NCI-H1105 (cell line): ENCODE measurements at places on chromosomes 12 and 14.

DNA sequence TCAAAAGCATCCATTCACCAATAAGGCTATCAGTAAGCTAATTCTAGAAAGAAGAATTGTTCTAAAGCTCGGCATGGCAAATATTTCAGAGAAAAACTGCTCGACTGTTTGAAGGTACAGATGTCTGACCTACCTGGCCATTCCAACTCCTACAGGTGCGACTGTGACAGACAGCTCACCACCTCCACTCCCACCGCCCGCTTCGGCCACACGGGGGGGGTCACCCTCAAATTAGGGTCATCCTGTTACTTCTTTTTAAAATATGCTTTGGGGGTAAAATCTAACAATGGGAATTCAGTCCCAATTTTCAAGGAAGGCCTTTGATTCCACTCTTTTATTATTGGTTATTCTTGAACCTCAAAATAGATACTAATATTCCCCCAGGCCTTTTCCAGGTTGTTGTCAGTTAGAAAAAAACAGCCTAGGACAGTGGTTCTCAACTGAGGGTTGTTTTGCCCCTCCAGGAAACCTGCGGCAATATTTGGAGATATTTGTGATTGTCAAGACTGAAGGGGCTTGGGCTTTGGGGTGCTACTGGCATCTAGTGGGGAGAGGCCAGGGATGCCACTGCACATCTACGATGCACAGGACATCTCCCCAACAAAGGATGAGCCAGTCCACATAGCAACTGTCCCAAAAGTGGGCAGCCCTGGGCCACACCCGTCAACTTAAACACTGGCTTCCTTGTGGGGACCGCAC is 81.2 kb downstream of the BCL11B start:
- DNase-seq = no peak

DNA sequence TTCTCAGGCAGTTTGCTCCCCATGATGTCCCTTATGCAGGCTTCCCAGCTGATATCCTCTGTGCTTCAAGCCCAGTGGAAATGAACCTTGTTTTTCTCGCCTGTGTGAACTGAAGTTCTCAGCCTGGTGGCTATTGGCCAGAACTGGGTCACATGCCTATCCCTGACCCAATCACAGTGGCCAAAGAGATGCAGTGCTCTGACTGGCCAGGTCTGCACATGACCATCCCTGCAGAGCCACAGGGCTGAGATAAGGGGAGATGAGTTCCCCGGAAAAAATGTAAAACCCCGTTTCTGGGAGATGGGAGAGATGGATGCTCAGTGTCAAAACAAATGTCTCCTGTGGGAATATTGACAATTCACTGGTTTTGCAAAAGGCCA is 34.7 kb upstream of the FZD10 start:
- no peak for DNase-seq

DNA sequence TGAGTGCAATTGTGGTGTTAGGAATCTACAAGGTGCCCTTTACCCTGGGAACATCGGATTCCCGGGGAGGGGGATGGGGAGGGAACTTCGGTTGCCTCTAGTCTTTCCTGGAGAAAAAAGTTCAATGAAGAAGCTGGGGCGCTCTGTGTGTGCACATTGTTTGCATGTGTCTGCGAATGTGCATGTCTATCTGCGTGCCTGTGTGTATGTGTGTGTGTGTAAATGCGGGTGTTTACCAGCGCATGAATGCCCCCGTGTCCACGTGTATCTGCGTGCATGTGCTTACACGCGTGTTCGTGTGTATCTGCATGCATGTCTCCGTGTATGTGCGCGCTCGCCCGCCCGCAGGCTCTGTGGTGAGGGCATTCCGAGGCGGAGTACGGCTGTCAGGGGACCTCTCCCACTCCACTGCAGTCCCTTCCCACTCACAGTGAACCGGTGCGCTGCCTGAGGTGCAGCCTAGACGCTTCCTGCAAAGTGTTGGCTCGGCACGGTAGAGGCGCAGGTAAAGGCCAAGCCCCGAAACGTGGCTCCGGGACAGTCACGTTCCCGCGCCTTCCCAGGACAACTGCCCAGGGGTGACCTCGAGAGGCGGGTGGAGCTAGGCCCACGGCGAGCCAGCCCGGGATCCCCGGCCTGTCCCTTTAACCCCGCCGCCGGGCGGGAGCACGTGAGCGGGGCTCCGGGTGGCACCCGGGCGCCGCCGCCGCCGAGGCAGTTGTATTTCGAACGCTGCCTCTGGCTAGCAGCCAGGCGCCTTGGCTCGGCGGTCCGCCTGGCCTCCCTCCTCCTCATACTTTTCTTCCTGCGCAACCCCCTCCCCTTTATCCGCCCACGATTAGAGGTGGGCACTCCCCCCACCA is 539 bp upstream of the HMGA2 start:
- peak; percentile 54 for DNase-seq

DNA sequence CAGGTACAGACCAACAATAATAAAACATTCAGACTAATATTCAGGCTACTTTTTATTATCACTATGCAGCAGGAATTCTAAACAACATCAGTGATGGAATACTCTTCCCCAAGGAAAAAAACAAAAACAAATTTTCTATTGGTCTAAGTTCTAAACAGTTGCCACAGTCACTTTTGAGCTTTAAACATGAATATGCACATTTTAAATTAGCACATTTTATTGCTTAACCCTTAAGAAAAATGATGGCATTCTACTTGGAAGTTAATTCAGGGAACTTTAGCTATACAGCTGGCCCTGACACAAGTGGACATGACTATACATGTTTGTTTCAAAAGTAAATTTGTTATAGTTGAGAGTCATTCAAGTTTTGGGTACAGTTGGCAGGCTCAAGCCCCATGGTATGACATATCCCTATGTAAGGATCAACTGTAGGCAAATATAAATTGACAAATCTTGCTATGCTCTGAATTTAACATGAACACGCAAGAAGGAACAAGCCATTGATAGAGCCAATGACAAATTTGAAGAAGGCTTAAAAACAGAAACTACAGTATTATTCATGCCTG is 224.3 kb upstream of the AMIGO2 start:
- DNase-seq = no peak

- DNase-seq = no peak
Observed at GRCh38 chr12:31205054-31205453, 120.9 kb downstream of the SINHCAF start.

- DNase-seq = no peak
Observed at GRCh38 chr12:19021646-19022045, 107.9 kb upstream of the PLEKHA5 start.

GRCh38 chr14:20492486-20492885 is 12.9 kb upstream of the RNASE10 start:
- no peak for DNase-seq

- DNase-seq = no peak
Observed at GRCh38 chr12:11746940-11747716, 97.7 kb downstream of the ETV6 start.

DNA sequence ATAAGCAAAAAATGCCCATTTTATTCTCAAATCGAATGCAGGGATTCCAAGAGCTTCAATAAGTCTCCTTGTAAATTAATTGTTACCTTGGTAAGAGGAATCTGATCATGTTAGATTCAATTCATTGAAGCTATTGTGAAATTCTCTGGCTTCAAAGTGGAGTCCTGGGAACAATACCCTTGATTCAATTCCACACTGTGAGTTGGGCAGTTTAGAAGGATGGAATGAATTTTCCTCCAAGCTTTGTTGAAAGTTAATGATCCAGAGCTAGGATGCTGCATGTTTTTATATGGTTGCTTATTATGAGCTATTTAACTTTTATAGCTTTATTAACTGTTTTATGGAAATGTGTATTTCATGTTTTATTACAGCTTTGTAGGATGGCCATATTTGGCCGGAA is 89.9 kb upstream of the IGF1 start:
- no peak for DNase-seq

GRCh38 chr14:68476212-68477109 is 316.4 kb downstream of the ZFP36L1 start:
- no peak for DNase-seq

- no peak for DNase-seq
Observed at GRCh38 chr12:128729628-128730121, 94.1 kb downstream of the SLC15A4 start.

DNA sequence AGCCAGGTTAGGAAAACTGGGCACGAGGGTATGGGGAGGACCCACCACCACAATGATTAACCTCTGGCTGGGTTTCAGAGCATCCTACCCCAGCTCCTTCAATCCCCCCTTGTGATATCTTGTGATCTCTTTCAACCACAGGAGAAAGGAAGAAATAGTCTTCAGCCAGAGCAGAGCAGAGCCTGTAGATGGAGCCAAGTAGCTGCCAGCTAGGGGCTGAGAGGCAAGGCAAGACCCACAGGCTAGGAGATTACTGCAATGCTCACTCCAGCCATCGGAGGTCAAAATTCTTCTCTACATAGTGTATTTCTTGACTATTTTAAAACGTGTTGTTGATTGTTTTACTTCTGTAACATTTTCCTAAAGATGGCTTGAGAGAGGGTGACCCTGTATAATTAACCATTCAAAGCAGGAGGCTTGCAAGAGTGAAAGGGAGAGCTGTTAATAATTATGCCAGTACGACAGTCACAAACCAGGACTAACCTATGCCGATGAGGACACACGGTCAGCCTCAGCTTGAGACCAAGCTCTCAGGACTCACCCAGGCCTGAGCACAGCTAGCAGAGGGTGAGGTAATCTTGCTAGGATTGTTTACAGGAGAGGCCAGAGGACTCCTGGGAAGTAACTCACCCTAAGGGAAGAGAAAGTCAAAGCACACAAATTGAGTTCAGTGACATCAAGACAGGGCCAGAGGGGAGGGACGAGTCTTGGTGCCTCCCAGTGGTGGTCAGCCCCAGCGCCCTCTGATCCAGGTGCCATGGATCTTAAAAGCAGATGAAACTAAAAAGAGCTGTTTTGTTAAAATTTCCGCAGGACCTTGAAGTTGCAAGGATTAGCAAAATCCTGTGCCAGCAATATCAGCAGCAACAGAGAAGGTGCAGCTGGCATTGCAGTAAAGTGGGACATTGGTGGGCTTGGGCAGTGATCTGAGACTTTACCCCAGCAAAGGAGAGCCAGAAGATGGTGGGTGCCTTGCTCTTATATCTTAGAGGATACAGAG is 29.8 kb upstream of the CDKN3 start:
- peak; percentile 18 for DNase-seq

- DNase-seq = no peak
Observed at GRCh38 chr12:124884587-124885438, 21.1 kb upstream of the SCARB1 start.

DNA sequence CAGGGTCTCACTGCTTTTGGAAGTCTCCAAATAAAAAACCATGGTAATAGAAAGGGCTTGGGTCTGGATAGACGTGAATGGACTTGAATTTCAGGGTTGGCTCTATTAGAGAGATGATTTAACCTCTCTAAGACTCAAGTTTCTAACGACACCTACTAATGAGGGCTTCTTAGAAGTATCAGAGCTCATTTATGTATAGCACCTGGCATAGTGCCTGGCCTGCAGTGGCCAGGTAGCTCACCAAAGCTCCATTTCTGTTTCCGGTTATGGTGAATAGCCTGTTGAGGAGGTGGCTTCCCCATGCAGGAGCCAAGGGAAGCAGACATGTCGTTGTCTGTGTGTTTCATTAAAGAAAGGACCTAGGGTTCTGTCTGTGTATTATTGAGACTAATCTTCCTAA is 108.6 kb downstream of the ETV6 start:
- DNase-seq = peak; percentile 81

DNA sequence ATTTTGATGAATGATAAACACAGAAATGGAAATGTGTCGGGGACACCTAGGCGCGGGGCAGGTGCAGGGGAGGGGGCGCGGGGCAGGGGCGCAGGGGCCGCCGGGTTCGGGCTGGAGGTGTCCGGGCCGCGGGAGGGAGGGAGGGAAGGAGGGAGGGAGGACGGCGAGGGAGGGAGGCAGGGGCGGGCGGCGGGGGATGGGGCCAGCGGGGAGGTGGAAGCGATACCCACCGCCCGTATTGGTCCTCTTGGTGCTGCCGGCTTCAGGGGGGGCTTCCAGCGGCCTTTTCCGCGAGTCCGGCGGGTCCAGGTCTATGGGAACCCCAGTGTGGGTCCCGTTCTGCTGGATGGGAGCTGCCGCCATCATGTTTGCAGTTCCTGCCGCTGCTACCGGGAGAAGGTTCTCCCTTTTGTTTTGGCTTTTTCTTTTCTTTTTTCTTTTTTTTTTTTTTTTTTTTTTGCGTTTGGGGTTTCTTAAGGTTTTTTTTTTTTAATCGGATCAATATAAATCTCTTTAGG is 703 bp downstream of the NOVA1 start:
- no peak for DNase-seq

DNA sequence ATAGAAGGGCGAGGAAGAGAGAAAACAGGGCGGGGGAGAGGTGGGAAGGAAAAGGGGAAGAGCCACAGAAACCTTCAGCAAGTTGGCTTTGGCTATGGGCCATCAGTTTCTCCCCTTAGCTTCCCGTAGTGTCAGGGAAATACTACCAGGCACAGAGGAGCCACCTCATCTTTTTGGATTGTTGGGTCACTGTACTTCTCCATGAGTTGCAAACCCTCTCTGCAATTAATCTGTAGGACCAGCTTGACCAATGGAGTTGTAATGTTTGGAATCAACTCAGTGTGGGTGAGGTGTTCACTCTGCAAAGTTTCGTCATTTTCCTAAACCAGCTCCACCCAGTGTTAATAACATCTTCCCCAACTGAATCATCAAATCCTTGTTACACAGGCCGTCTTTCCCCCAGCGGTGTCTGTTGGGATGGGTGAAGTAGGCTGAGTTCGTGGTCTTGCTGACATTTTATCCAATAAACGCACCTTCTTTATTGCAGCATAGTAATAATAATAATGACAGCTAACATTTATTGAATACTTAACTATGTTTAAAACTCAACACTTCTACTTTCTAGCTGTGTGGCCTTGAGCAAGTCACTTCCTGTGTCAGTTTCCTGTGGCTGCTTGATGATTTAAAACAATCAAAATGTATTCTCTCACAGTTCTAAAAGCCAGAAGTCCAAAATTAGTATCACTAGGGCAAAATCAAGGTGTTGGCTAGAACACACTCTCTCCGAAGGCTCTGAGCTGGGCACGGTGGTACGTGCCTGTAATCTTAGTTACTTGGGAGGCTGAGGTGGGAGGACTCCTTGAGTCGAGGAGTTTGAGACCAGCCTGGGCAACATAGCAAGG is 8.1 kb upstream of the GLTP start:
- DNase-seq = no peak

- no peak for DNase-seq
Observed at GRCh38 chr12:116039081-116039480, 238.4 kb downstream of the MED13L start.

DNA sequence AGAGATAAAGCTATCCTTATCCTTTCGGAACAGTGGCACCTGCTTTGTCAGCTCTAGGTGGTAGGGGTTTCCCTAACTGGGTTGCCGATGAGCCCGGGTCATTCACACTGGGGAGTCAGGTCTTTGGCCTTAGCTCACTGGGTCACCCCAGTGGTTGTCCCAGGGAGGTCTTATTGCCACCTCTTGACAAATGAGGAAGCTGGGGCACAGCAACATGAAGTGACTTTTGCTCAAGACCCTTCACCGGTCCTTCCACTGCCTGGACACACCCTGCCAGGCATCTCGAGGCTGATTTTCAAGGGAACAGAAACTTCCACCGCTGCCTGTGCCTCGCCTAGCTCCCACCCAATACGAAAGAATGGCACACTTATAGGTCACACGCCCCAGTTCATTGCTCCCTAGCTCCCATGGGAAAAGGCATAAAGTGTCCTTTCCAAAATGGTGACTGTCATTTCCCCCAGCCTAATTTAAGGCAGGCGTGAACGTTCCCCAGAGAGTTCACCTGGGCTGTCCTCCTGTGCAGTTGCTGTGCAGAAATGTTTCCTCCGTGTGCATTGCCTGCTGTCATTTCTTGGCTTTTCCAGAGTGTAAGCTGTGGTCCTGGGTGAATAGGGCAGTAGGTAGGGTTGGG is 156.1 kb upstream of the CCND2 start:
- no peak for DNase-seq

GRCh38 chr12:101040936-101041335 is 169.1 kb downstream of the SLC5A8 start:
- no peak for DNase-seq
